Activated T-helper 1 cell treated with anti-CD3 and anti-CD28 coated beads, Interleukin-2, amount 50 U/mL, for 16 hours (primary cell): ENCODE measurements at places on chromosomes 4 and X.

DNA sequence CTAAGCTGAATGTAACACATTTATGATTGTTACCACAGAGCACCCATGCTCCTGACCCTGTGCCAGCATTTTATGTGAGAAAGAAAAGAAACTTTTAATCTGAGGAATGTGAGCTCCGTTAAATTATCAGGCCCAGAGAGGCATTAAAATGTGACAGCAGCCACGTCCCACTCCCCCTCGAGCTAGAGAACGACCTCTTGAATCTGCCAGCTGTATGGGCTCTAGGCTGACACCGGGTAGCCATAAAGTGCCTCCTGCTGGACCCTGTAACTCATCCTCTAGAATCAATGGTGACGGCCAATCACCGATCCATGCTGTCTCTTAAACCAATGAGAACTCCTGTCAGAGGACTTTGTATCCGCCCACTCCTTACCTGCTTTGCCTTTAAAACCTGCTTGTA, 110.2 kb upstream of the ADRA2C start:
- no peak for DNase-seq

GRCh38 chr4:51835855-51836254, 7.1 kb upstream of the DCUN1D4 start:
- no peak for DNase-seq

DNA sequence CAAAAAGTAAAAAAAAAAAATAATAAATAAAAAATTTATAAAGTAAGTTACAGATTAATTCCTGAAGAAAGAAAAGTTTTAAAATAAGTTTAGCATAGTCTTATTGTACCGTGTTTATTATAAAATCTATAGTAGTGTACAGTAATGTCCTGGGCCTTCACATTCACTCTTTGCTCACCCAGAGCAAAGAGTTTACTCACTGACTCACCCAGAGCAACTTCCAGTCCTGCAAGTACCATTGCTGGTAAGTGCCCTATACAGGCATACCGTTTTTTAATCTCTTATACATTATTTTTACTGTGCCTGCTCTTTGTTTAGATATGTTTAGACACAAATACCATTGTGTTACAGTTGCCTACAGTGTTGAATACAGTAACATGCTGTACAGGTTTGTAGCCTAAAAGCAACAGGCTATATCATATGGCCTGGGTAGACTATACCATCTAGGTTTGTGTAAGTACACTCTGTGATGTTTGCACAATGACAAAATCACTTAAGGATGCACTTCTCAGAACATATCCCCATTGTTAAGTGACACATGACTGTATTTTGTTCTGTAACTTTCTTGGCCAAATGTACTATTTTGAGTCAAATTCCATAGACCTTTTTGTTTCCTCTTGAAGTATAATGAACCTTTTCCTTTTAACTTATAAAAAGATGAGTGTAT, 199.0 kb upstream of the NUDT6 start:
- no peak for DNase-seq

DNA sequence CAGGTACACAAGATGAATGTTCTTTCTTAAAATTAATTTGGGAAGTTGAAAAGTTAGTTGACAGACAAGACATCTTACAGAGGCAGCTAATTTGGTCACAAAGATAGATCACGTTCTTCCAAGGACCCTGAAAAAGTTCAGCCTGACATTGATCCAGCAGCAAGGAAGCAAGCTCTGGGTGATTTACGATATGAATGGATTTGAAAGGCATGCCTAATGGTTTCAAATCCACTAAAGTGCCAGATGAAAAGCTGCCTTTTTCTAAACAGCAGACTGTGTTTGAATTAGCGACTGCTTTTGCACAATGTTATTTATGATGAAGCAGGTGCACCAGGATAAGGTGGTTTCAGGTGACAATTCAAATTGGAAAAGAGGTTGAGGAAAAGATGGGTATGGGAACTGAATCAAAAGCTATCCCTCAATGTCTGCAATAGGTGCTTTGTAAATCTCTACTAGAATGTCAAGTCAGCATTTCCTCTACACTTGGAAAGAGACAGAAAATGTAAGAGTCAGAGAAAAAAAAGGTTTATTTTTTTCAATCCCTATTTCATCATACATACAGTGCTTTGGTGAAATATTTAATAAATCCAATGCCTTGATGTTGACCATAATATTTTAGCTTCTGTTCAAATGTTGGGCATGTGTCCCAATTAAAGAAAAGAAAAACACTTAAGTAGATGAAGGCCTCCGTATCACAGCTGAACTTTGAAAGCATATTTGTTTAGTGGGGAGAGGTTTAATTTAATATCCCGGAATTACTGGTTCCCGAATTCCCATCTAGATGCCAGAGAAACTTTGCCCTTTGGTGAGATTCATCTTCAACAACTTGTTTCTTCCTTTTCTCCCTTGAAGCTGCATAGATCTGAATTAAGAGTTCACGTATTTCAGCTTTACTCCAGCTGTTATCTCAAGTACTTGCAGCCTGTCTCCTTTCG, 6.0 kb downstream of the RASGEF1B start:
- DNase-seq: no peak

DNA sequence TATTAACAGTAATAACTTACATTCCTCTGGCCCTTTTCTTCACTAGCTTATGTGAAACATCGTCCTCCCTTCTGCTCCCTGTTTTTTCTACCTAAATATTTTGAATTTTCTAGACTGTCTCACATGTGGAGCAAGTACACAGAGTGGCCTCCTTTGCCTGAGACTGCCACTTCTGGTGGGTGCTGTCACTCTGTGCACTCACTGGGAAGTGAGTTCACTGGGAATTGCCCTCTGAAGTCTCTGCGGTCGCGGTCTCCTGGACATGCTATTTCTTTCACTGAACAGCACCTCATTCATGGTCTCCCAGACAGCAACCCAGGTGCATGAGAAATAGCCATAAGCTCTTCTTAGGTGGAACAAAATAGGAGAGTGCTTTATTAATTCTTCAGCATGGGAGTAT, 1179.7 kb upstream of the ADGRL3 start:
- DNase-seq: no peak
